ENCODE measurements at places on chromosomes 13 and 19. TPM values are rescaled to one million over a fixed set of nuclear protein-coding genes. Genes with fewer than 3 reads are reported as not detected.
A peak's percentile ranks its signal among the peaks of the same experiment; 100 is the strongest.

DNA sequence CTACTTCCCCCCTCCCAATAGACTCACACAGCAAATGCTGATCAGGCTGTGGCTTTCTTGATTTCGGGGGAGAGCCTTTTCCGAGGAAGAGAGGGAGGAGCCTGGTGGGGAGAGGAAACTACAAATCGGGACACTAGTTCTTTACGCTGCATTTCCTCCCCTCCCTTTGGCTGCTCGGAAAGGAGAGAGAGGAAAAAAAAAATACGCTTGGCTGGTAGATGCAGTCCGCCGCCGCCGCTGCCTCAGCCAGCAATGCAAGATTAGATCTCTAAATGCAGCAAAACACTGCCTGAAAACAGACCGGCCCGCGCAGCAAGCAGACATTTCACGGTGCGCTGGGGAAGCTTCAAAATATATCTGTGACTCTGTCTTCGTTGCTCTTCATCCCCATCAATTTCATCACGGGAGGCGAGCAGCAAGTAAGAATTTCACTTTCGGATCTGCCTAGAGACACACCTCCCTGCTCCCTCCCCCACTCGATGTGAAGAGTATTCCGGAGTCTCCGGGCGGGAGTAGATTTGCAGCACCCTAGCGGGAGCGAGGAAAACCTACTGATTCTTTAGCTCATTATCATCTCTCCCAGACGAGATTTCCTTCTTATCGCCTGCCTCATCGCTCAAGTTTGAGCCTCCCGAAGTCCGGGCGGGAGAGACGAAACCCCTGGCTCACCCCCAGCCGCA, at the start of gene PCDH17:
Gene PCDH17 (plus strand): TSS at position 149 of the 680 bp plus-strand sequence. CDS start 803 bp downstream, outside the sequence.
- no peak within 1 kb of the TSS for H3K27ac ChIP-seq
- peaks cover 24% of the 10 kb centered on the region for H3K4me1 ChIP-seq
- no peak for ATAC-seq
- no peaks in the 10 kb centered on the region for H3K36me3 ChIP-seq
- peak within 1 kb of the TSS; percentile 70 for H3K4me3 ChIP-seq

DNA sequence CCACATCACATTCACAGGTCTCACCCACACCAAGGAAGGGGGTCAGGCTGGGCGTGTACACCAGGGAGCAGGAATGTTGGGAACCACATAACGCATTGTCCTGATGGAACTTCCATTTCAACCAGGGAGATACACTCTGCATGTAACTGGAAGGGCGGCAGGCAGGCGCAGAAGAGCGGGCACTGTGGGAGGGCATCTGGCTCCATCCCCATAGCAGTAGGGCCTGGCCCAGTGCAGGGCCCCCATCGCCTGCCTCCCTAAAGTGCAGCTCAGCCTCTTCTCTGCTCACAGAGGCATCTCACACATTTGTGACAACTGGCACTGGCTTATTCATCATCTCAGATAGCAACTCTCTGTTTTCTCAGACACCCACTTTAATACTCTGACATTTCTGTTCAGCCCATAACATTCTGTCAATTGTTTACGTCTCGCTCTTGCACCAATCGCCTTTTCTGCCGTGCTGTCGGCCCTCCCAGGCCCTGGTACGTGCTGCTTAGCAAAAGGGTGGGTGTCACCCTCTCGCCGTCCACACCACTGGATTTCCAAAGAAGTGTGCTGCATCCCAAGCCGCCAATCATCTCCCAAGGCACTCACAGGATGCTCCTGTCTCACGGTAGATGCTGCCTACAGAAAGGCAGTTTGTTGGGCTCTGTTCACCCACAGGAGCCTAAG, 353.3 kb upstream of the ZNF507 start:
- peaks cover 15% of the 10 kb centered on the region for H3K27me3 ChIP-seq
- H3K36me3 ChIP-seq: no peaks in the 10 kb centered on the region
- no peak overlapping the region for H3K27ac ChIP-seq
- H3K4me3 ChIP-seq: no peak overlapping the region

DNA sequence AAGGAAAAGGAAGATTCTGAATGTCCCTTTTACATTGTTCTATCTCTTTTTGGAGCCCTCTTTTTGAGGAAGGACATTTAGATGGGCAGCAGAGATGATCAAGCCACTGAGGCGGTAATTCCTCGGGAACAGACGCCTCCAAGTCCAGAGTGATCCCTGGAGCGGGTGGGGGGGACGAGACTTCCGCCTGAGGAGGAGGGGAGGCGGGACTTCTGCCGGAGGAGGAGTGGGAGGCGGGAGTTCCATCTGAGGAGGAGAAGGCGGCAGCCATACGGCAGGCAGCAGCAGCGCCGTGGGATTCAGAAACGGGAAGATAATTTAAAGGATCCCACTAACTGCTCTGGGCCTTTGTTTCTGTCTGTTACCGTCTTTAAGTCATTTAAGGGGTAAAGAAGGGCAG, 37.6 kb upstream of the CD177 start:
- no peaks in the 10 kb centered on the region for H3K4me1 ChIP-seq
- H3K27me3 ChIP-seq: peaks cover 15% of the 10 kb centered on the region
- no peak overlapping the region for H3K4me3 ChIP-seq
- ATAC-seq: no peak
- no peak overlapping the region for H3K27ac ChIP-seq

The CPB2 gene
- total RNA-seq: not detected

DNA sequence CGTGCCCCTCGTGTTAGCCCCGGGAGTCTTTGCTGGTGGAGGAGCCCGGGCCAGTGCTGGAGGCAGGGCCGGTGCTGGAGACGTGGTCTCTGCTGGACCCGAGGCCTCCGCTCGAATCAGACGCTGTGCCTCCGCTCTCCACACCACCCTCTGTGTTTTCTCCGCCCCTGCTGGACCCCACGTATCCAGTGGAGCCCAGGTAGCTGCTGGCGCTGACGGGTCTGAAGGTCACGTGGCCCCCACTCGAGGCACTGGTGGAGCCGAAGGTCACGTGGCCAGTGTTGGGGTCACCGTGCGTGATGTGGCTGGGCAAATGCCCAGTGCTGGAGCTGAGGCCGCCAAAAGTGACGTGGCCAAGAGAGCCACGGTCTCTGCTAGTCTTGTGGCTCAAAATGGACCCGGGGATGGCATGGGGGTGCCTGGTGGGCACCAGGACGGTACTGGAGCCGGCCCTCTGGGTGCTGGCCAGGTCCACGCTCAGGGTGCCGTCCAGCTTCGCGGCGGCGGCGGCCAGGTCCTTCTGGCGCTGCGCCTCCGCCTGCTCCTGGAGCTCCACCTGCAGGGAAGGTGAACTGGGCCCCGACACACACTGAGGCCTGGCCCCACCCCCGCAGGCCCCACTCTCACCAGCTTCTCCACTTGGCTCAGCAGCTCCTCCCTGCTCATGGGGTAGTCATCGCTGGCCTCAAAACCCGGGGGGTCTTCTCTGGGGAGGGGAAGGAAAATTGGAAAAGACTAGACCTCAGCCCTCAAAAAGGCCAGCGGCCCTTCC, 27.3 kb downstream of the ZNF114 start:
- H3K4me3 ChIP-seq: no peak overlapping the region
- ATAC-seq: no peak
- no peaks in the 10 kb centered on the region for H3K36me3 ChIP-seq
- H3K27ac ChIP-seq: no peak overlapping the region
- no peaks in the 10 kb centered on the region for H3K4me1 ChIP-seq
- peaks cover 3% of the 10 kb centered on the region for H3K27me3 ChIP-seq

The RDH8 gene
- 0.26 TPM for total RNA-seq

- no peak overlapping the region for H3K4me3 ChIP-seq
- H3K36me3 ChIP-seq: peaks cover 43% of the 10 kb centered on the region
- no peaks in the 10 kb centered on the region for H3K27me3 ChIP-seq
- no peak overlapping the region for H3K27ac ChIP-seq
- H3K4me1 ChIP-seq: no peaks in the 10 kb centered on the region
- no peak for ATAC-seq
Observed at GRCh38 chr19:12465211-12465610, 19.4 kb downstream of the ZNF709 start.

GRCh38 chr19:30071871-30072270, 129.8 kb downstream of the URI1 start:
- no peaks in the 10 kb centered on the region for H3K4me1 ChIP-seq
- peaks cover 7% of the 10 kb centered on the region for H3K27me3 ChIP-seq
- H3K4me3 ChIP-seq: no peak overlapping the region

DNA sequence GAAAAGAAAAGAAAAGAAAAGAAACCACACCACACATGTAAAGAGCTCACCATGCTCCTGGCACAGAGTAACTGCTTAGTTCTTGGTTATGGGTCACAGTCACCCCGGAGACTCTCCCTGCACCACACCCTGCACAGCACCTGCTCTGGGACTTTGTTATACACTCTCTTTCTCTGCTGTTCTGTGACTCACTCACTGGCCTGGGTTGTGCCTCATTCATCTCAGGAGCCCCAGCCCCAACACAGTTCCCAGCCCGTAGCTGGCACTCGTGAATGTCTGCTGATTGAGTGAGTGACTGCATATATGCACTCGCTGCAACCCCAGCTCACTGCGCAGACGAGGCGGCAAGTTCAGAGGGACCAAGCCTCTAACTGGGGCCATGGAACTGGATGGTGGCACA, 22.9 kb upstream of the ZNF507 start:
- no peaks in the 10 kb centered on the region for H3K4me1 ChIP-seq
- peaks cover 25% of the 10 kb centered on the region for H3K27me3 ChIP-seq
- ATAC-seq: no peak
- no peak overlapping the region for H3K4me3 ChIP-seq

GRCh38 chr13:44305917-44306370, 67.7 kb upstream of the SERP2 start:
- H3K27me3 ChIP-seq: peaks cover 50% of the 10 kb centered on the region
- peak overlapping the region; percentile 5 for H3K4me3 ChIP-seq
- H3K4me1 ChIP-seq: peaks cover 5% of the 10 kb centered on the region
- ATAC-seq: no peak
- H3K27ac ChIP-seq: no peak overlapping the region
